Activated CD8-positive, alpha-beta T cell treated with anti-CD3 and anti-CD28 coated beads for 36 hours (primary cell): ENCODE measurements at places on chromosomes 16 and 17. TPM values are rescaled to one million over a fixed set of nuclear protein-coding genes. Genes with fewer than 3 reads are reported as not detected.

DNA sequence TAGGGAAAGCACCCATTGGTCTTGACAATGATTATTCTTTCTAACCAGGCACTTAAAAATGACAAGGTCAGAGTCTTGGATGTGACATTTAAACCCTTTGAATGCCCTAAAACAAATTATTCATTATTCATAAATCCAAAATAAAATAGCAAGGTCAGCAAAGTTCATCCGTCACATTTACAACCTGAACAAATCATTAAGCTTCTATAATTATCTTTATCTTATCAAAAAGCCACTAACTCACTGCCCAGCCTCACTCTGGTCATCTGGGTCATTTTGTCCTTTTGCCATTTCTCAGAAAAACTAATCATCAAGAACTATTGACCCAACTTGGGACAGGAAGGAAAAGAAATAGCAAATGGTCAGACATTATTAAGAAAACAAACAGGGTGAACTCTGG, 507.3 kb upstream of the CDH8 start:
- no peak for DNase-seq

GRCh38 chr17:33192951-33193911, 99.9 kb downstream of the ASIC2 start:
- no peak for DNase-seq

GRCh38 chr17:19629449-19629848, 19.1 kb upstream of the ALDH3A2 start:
- no peak for DNase-seq

DNA sequence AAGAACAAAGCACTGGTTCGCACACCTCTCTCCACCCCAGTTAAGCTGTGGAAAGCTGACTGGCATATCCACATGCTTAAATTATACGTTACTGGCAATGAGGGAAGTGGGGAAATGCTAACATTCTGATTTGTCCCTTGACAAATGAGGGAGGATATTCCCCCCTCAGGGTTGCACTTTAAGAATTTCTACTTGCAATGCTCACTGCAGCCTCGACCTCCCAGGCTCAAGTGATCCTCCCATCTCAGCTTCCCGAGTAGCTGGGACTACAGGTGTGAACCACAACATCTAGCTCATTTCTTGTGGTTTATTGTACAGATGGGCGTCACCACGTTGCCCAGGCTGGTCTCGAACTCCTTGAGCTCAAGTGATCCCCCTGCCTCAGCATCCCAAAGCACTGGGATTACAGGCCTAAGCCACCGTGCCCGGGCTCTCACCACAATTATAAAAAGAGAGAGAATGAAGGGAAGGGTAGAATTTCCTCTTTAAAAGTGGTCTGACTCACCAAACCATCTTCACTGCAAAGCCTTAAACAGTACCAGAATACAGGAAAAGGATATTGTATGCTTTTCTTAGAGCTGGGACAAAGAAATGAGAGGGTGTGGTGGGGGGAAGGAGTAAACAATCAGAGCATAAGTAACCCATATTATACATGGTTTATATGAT, 38.9 kb downstream of the KANSL1 start:
- DNase-seq = peak; percentile 45

DNA sequence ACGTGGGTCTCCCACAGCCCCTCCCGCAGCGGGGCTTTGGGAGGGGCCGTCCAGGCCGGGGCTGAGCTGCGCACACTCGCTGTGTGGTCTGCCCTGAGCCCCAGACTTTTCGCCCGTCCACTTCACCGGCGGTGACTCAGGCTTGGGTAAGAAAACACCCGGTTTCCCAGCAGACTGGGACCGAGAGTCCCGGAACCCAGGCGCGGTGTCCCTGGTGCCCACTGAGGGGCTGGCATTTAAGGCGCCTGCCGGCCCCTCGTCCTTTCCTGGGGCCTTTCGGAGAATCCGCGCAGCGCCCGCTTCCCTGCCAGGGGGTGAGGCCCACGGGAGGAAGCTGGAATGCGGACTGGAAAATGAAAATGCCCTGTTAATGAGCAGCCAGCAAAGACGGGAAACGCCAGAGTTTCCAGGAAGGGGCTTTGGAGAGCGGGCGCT, 100.3 kb downstream of the C16orf95 start:
- DNase-seq = no peak

Gene CHST5
- total RNA-seq = not detected
